NCI-H2081 (cell line): ENCODE measurements at places on chromosomes 13 and 19.

DNA sequence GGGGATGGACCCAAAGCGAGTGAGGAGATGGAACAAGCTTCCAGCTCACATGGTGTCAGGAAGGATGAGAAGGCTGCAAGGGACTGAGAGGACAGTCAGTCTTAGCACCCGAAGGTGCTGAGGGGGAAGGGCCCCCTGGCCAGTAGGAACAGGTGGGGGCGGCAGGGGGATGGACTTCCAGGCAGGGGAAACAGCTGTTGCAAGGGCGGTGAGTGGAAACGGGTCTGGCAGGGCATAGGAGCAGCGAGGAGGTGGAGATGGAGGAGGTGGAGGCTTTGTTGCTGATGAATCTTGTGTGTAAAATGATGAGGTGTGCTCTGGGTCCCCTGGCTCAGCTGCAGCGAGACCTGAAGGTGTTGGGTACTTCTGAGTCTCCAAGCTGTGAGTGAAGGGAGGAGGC, 1.2 kb downstream of the MAP1S start:
- DNase-seq: no peak

DNA sequence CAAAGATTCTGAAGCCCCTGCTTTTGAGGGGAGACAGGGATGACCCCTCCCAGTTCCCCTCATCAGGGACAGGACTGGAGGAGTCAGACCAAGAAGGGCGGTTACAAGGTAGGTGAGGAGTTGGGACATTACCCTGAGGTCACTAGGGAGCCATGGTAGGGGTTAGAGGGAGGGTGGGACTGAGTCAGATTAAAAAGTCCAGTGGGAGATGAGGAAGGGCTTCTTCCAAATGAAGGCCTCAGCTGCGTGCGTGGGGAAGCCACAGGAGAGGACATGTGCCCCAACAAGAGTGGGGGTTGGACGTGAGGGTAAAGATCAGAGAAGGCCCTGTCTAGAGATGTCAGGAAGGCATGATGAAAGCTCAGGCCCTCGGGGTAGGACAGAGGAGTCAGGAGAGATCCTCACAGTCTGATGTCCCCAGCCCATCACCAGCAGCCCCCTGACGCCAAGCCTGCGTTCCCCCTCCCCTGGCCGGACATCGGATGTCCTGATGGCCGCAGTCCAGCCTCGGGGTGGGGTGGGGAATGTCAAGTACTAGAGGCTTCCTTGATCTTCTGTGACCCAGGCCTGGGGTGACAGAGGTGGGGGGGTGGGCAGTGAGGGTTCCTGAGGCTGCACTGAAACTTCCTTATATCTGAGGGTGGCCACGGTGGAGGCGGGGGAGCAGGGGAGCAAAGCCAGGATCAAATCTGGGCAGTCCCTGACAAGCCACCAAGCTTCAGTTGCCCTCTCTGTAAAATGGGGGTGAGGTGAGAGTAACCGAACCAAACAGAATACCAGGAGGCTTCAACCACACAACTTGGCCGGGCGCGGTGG, 6.5 kb upstream of the MFSD12 start:
- DNase-seq: no peak

- peak; percentile 69 for DNase-seq
These were observed 610 bp upstream of the WBP4 start for GRCh38 chr13:41060724-41061074.

- DNase-seq: no peak
These were observed 284.8 kb downstream of the RBM26 start for GRCh38 chr13:79121286-79121685.
